Fibroblast of skin of left quadriceps (primary cell): ENCODE measurements at places on chromosomes 5 and 9.

DNA sequence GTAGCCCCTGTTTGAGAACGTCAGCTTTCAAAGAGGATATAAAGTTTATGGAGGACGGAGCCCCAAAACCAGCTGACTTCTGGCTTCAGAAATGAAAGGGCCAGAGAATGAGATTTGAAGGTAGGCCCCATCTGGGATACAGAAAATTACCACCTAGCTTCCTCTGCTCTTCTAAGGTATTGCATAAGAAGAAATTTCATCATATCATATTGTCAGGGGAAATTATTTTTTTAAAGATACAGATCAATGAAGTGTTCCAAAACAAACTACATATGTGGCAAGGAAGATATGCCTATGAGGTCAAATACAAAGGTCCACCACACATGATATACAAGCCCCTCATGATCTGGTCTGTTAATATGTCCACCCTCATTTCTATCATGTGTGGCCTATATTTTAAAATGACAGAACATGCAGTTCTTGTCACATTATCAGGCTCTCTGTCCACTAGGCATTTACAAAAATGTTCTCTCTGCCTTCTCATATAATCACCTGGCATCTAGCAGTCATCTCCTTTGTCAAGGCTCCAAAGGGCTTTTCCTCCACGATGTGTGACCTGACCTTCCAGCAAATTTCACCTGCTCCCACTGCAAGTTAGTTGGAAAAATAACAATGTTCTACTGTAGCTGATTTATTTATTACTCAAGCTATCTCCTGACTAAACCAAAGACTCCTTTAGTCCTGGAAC is 83.1 kb downstream of the DPYSL3 start:
- no peak for DNase-seq

DNA sequence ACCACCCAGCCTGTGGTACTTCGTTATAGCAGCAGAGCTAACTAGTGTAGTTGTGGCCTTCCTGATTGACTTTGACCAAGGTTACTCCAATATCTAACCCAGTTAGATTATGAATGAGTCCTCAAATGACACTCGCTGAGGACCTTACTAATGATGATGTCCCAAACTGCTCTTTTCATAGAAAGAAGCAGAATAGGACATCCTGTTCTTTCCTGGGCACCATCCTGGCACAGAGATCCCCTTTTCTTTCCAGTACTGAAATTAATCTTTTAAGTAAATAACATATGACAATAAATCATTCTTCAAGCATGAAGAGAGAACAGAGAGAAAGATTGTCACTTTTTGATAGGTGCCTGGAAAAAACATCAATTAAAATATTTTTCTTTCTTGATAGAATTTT is 26.7 kb upstream of the SPINK14 start:
- no peak for DNase-seq

DNA sequence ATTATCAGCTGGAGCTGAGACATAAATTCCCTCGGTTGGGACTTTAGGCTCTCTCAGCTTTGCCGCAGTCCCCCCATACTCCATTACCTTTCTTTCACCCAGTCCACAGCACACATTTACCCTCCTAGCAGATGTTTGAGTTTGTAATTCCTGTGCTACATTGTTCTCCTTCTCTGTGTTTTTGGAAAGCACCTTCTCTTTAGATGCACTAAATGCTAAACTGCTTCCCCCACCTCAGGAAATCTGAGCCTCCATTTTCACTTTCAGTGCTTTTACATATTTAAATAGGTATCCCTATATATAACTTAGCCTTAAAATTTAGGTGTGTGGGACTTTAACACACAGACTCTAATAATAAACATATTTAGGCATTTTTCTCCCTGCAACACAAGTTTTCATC is 356.9 kb downstream of the NFIB start:
- no peak for DNase-seq

GRCh38 chr9:35516479-35516878 is 26.6 kb downstream of the RUSC2 start:
- peak; percentile 91 for DNase-seq

GRCh38 chr9:128635266-128636023 is 21.2 kb downstream of the DYNC2I2 start:
- DNase-seq, result peak; percentile 91

DNA sequence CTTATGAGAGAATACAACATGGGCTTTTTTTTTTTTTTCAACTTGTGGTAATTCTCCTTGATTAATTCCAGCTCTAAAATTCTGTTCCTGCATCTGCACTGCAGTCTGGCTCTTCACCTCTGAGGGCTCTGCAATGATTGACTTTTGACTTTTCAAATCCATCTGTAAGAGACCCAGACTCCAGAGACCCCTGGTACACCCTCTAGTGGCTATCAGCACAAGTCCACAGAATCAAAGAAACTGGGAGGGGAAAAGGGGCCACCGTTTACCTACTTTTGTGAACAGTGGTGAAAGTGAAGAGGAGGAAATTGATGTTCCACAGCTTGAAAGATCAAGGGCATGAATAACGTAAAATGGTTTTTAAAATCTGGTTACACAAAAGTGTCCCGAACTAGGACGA is 151.6 kb downstream of the SLIT3 start:
- no peak for DNase-seq

DNA sequence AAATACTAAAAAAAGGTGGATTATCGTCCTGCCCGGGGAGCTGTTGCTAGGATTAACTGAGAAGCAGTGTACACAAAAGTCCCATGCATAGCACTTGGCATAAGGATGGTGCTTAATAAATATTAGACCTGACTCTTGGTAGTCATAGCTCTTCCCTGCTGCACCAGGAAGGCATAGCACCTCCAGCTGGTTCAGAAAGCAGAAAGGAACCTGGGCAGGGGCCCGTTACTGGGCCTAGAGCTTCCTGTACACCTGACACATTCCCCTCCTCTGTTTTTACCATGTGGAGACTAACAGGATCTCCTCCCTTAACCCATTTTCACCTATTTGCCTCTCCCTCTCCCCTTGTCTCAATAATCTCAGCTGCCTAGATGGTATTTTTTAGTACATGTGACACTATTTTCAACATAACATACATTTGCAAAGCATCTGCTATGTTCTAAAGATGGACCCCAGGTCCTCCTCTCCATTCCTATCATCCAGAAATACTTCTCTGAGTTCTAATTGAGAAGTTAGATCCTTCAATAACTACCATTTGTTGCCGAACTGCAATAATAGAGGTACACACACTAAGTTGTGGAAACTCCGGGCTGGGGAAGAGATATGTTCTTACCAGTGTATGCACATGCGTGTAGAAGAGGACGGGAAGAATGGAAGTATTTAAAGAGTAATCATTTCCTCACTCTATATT is 3.2 kb upstream of the ANP32B start:
- DNase-seq, result no peak

- DNase-seq, result no peak
Observed at GRCh38 chr9:128643519-128644300, 12.9 kb downstream of the DYNC2I2 start.

DNA sequence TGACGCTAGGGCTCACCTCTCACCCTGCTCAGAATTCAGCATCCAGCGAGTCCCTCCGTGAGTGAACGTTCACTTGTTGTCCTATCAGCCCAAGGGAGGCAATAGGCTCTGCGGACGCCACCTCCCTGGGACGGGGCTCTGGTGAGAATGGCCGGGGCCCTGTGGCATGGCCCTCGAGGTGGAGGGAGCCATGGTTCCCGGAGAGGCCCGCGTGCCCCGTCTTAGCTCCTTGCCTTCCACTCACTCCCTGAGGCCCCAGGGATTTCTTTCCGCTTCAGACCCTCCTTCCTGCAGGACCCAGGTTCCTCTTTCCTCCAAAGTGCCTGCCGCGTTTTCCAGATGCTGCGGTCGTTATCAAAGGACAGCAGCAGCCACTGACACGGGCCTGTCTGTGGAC is 21.5 kb downstream of the EXOC3 start:
- DNase-seq, result no peak

DNA sequence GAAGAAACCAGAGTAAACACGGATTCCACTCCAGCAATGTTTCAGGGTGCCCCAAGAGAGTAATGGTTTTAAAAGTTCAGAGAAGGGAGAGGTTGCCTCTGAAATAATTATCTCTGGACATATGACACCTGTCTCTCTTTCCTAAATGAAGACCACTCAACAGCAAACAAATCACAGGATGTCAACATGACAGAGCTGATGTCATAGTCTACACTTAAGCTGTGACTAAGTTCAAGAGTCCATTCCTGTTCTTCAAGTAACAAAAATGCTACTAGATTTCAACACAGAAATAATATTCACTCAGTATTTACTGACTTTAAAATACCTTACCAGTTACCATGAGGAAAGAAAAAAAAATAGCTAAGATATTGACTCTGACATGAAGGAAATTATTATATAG is 44.7 kb upstream of the SLC30A5 start:
- DNase-seq, result no peak

DNA sequence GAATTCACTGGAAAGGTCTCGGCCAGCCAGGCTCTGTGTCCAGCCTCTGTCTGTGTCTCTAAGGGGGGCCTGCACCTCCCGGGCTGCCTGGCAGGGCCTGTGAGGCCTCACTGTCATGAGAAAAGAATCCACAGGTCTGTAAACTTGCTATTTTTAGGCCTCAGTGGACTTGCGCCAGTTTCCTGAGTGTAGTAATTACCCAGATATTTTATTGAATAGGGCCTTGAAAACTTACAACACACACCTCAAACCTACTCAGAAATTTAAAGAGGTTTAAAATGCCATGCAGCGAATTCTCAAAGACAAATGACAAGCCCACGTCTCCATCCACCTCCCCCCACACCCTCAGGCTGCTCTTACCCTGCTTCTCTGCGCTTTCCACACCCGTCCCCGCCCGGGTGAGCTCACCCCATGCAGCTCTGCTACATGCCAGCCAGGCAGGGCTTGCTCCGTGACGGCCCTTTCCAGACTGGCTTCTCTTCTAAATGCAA is 8.8 kb upstream of the TENT4A start:
- peak; percentile 70 for DNase-seq

DNA sequence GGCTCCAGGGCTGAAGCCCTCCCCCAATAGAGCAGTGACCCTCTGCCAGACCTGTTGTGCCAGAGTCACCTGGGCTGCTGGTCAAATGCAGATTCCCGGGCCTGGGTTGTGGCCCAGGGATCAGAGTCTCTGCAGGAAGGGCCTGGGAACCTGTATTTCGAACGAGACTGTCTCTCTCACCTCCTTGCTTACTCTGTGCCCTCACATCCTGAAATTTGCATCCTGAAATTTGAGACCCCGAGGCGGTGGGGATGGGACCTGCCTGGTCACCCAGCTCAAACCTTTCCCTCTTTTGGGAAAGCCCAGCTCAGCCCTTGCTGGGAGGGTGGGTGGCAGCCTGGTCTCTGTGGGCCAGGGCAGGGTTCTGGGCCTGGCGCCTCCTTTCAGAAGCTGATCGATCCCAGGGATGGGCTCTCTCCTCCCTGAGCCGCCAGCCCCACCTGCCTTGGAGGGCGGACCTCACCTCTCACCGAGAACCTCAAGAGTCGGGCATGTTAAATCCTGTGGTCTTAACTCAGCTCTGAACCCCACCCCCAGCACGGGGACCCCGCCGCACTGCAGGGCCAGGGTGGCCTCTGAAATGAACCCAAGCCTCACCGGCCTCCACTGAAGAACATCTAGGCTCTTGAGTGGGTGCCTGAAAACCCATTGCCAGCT is 44.0 kb upstream of the IER5L start:
- no peak for DNase-seq

- no peak for DNase-seq
Observed at GRCh38 chr9:131485728-131486422, 16.8 kb upstream of the POMT1 start.

- no peak for DNase-seq
Observed at GRCh38 chr5:153831973-153832372, 206.7 kb downstream of the FAM114A2 start.

GRCh38 chr9:111691672-111692329 is 30.4 kb downstream of the GNG10 start:
- DNase-seq, result peak; percentile 22

DNA sequence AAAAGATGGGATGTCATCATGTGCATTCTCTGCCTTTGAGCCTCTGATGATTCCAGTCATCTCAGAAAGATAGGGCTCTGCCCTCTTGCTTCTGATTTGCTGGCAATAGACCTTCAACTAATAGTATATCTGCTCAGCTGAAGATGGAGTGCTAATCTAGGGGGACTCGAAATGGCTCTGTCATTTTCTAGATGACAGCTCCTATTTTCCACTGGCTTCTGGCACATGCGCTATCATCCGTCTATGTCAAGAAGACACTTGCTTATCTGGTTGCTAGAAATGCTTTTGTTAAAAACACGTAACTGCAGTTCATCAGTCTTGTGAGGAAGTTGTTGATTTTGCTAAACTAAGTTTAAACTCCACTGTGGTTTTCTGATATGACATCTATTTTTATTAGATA is 265.5 kb upstream of the ZNF608 start:
- no peak for DNase-seq

GRCh38 chr5:107675201-107675600 is 4.5 kb upstream of the EFNA5 start:
- DNase-seq, result no peak

DNA sequence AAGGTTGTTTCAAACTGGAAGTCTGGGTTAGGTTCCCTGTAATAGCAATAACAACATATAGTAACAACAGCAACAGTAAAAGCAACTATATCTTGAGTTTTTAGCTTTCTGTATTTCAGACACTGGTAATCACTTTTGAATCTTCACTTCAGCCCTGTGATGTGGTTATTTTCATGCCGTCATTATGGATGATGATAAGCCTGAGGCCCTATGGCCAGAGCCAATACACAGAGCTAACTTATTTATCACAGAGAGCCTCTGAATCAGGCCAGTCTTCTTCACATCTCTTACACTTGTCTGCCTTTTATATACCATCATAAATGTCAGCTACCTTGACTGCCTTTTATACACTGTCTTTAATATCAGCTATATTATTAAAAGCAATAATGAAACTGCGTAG is 329.0 kb downstream of the FER start:
- DNase-seq, result no peak

- no peak for DNase-seq
Observed at GRCh38 chr9:96242811-96243210, 59.2 kb downstream of the HSD17B3 start.
